Hippocampal formation (tissue), 2 donors: ENCODE measurements at places on chromosomes 3 and 15.

DNA sequence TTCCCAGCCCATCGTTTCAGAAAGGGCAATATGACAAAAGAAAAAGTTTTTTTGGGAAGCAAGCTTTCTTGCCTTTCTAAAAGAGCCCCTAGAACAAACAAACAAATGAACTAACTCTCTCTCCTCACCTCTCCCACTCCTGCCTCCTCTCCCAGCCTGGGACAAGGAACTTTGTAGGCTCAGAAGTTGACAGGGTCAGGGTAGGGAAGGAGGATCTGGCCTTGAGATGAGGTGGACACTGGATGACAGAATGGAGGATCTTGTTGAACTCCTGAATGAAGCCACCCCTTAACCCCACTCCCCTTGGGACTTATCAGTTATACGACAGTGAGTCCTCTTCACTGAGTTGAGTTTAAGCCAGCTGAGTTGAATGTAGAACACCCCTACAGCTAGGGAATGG lies 1.6 kb upstream of the ITGA11 start:
- no peak for DNase-seq

GRCh38 chr3:72036899-72037298 lies 252.0 kb upstream of the PROK2 start:
- DNase-seq: no peak

DNA sequence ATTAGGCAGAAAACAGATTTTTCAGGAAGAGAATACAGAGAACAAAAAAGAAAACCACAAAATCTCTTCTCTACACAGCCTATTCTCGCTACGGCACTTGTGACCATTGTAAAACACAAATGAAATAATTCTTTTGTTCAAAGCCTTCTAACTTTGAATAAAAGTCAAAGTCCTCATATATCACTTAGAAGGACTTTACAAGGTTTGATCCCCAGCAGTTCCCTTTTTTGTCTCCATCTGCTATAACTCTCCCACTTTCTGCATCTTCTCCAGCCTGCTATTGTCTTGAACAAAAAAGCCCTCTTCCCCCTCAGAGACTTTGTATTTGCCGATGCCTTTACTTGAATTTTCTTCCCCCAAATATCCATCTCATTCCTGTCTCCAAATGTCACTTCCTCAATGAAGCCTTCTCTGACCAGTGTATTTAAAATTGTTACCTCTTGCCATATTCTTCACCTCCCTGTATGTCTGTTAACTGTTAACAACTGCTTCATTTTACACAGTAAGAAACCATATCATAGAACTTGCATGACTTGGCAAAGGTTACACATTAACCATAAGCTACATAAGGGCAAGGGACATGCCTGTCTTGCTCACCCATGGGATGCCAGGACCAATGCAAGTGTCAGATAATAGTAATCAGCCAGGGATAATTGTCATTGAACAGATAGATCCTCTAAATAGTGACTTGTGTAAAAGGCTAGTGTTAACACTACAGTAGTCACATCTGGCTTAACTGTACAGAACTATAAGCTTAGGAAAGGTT lies 122.4 kb downstream of the CBLB start:
- DNase-seq: no peak

GRCh38 chr3:72449551-72449950 lies 398.7 kb downstream of the SHQ1 start:
- DNase-seq: no peak

GRCh38 chr3:76505202-76505845 lies 534.6 kb upstream of the ROBO2 start:
- no peak for DNase-seq

- DNase-seq: no peak
Measured at GRCh38 chr3:45881078-45882022, 5.0 kb upstream of the CCR9 start.

- no peak for DNase-seq
Measured at GRCh38 chr3:123262226-123262625, 60.5 kb downstream of the SEC22A start.

- DNase-seq: no peak
Measured at GRCh38 chr3:149417174-149417573, 39.7 kb upstream of the TM4SF1 start.

GRCh38 chr3:3799173-3800079 lies at the start of gene LRRN1:
Gene LRRN1 (plus strand): TSS chr3:3799431. CDS start chr3:3844642, 45,211 bp downstream.
- DNase-seq: peak; percentile 65

DNA sequence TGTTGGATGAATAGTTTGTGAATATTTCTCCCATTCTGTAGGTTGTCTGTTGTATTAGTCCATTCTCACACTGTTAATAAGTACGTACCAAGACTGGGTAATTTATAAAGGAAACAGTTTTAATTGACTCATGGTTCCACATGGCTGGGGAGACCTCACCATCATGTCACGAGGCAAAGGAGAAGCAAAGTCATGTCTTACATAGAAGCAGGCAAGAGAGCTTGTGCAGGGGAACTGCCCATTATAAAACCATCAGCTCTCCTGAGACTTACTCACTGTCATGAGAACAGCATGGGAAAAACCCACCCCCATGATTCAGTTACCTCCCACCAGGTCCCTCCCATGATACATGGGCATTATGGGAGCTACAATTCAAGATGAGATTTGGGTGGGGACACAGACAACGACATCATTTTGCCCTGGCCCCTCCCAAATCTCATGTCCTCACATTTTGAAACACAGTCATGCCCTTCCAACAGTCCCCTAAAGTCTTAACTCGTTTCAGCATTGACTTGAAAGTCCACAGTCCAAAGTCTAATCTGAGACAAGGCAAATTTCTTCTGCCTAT lies 133.2 kb downstream of the LMLN start:
- no peak for DNase-seq

DNA sequence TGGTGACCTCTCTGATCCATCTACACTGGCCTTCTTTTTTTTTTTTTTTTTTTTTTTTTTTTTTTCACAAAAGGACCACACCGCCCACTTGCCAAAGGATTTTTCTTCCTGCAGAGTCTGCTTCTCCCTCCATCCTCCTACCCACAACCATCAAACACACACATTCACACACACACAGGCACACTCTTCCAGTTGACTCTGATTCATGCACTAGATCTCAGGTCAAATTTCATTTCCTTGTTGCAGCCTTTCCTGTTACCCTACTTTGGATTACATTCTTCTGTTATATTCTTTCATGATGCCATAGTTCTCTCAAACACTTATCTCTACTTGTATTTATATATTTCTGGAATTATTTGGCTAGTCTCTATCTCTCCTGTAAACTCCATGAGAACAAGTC lies 133.9 kb downstream of the STAC start:
- DNase-seq: no peak

- no peak for DNase-seq
Measured at GRCh38 chr15:68499620-68500312, 67.8 kb upstream of the ITGA11 start.

DNA sequence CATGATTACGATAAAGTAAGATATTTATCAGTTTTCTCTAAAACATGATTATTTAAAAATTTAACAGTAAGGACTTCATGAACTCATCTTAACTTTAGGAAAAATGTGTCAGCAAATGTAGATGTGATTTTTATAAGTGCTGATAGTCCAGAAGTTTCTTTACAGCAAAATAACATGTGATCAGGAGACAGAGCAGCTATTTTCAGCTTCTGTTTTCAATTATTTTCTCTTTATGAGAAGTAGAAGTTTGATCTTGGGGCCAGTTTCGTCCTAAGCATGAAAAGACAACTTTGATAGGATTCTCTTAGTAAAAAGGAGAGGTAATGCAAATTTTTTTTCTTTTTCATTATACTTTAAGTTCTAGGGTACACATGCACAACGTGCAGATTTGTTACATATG lies 96.5 kb upstream of the TSPAN3 start:
- no peak for DNase-seq

DNA sequence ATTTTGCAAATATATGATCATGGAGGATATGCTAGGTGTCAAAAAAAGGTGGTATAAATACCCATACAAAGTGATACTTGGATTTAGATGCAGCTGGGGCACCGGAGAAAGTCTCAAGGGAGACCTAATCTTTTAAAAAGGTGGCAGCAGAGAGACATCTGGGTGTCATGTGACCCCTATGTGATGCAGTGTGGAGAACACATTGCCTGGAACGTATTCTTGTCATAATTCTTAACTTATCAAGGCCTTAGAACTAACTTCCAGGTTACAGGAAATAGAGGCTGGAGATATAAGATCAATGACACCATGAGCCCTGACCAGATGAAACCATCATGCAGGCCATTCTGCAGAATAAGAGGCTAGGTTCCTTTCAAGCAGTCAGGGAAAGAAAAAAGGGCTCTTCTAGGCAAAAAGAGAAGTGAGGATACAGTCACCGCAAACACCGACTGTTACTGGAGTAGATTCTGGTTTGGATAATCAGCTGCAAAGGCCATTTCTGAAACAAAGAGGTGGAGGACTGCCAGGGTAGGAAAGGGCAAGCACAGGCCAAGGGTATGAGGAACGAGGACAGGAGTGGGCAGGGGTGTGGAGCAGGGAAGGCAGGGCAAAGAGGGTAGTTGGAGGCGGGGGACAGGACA lies 100.6 kb downstream of the OXNAD1 start:
- no peak for DNase-seq

DNA sequence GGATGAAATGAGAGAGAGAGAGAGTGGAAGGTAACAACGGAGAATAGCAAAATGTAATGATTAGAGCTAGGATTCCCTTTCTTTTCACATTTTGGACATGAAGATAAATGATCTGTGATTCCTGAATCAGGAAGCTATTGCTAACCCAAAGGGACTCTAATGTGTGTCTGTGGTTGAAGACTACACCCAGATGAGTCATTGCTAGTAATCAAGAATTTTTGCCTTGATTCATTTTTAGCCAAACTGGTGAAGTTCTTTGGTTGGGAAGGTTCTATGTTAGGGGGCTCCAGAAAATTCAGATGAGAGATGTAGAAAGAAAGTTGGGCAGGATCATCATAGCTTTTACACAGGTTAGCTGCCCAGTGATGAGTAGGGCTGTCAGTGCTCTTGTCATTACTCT lies 116.4 kb downstream of the DUT start:
- DNase-seq: no peak

- no peak for DNase-seq
Measured at GRCh38 chr3:187044206-187044605, 95.1 kb downstream of the RPL39L start.

DNA sequence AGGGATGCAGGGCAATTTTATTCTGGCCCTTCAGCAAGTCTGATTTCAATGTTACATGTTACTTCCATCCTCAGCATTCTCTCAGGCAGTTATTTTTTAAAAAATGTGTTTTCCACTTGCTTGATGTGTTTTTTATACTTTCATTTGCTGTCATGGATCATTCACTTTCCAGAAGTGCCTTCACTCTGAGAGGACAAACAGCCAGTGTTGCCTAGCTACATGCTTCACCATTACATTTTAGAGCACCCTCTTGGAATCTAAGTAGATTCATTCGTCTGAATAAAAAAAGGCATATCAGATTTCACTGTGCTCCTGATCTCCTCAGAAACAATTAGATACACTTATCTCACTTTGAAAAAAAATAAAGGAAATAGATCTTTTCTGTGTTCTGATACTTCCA lies 93.6 kb upstream of the POU1F1 start:
- DNase-seq: no peak

DNA sequence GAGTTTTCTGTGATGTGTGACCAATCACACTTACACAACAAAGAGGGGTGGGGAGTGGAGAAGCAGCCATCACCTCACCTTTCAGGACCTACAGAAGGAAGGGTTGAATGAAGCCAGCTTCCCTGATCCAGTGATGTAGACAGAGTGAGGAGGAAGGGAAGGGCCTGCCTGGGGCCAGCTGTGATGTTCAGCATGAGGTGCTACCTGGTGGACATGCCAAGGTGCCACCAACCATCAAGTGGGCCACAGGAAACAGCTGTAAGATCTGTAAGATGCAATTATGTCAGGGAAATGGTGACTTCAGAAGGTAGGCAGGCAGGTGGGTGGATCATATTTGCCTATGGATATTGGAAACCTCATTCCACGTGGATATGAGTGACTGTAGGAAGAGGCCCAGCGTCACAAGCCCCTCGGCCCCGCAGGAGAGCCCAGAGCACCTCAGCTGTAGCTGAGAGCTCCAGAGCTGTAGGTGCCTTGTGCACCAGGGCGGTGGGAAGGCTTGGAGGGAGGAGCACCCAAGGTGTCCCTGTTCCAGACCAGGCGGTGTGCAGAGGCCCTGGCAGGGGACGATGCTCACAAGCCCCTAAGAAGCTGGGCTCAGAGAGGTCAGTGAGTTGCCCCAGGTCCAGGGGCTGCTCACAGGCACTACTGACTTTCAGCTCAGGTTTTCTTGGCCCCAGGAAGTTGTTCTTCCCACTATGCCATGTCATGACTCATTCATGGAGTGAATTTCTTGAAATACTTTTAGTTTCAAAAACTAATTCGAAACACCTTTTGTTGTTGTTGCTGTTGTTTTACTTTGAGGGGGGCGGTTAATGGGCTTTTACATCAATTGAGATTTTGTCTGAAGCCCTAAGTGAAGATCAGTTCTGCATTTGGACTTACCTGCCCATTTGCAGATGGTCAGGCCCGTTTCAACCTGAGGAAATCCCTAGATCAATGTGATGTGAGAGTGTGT lies 94.2 kb upstream of the ALDH1A3 start:
- DNase-seq: no peak

DNA sequence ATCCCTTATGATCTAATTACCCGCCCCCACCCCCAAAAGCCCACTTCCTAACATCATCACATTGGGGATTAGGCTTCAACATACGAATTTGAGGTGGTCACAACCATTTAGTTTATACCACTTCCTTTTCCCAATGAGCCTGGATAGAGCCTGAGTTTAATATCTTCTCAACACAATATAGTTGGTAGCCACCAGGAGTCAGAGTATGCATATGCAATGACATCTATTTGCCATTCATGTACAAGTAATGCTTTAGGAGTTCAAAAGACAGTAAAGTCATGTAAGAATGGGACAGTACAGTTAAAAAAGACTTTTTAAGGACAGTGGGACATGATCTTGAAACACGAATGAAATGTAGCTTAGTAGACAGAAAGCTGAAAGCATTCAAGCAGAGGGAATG lies 172.4 kb downstream of the DCLK3 start:
- DNase-seq: no peak

- DNase-seq: no peak
Measured at GRCh38 chr3:141661229-141662196, 76.6 kb upstream of the RNF7 start.

DNA sequence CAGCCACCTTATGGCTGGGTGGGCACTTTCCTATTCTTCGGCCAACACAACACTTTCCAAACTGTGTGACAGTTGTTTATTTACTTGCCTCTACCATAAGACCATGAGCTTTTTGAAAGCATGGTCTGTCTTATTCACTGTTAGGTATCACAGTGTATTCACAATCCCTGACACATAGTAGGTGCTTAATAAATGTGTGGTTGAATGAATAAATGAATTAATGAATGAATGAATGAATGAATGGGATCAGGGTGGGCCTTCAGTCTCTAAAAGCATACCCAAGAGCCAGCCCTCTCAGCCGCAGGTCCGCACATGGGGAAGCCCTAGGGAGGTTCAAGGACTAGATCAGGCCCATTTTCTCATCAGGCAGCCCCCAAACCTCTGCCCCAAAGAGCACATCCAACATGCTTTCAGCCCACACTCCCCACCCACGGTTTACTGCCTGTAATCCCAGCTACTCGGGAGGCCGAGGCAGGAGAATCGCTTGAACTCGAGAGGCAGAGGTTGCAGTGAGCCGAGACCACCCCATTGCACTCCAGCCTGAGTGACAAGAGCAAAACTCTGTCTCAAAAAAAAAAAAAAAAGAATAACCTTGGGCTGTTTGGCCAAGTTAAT lies 95.9 kb downstream of the LIPC start:
- DNase-seq: no peak

- DNase-seq: no peak
Measured at GRCh38 chr3:195080571-195081151, 190.3 kb downstream of the XXYLT1 start.

- no peak for DNase-seq
Measured at GRCh38 chr3:60973321-60973720, 277.9 kb downstream of the FHIT start.
